ENCODE measurements at places on chromosomes 11 and 22.

DNA sequence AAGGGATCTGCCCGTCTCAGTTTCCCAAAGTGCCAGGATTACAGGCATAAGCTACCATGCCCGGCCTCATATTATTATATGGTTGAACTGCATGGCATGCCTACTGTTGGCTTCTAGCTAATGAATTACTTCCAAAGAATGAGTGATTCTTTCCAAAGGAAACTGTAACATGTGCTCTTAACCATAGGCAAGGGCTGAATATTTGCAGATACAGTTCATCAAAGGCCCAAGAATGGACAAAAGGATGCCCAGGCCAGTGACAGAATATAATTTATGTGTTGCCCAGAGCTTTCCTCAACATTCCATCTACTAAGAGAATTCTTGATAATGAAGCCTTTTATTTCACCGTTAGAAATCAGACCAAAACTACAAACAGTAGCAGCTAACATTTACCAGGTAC, 27.0 kb upstream of the CCDC89 start:
- no peak for DNase-seq

DNA sequence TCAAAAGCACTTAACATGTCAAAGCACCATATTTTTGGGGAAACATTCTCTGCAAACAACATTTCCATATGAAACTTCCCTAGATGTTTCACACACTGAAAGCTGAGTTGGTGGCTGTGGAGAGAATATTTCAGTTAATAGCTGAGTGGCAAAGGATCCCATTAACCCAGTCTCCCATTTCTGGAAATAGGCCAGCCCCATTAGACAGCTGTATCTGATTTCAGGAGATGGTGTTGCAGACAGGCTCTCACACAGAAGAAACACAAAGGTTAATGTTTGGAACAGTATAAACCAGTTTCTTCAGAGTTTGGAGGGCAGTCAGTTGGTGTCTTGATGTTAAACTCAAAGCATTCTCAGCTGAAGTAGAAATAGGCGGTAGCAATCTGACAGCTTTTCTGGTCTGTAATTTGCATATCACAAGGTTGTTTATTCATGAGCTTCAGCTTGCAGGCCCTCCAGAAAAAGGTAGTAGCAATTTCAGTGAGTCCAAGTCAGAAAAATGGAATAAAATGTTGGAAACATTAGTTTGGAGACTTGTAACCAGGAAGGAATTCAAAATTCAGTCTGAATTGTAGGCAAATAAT, 15.5 kb upstream of the ZBTB44 start:
- no peak for DNase-seq

DNA sequence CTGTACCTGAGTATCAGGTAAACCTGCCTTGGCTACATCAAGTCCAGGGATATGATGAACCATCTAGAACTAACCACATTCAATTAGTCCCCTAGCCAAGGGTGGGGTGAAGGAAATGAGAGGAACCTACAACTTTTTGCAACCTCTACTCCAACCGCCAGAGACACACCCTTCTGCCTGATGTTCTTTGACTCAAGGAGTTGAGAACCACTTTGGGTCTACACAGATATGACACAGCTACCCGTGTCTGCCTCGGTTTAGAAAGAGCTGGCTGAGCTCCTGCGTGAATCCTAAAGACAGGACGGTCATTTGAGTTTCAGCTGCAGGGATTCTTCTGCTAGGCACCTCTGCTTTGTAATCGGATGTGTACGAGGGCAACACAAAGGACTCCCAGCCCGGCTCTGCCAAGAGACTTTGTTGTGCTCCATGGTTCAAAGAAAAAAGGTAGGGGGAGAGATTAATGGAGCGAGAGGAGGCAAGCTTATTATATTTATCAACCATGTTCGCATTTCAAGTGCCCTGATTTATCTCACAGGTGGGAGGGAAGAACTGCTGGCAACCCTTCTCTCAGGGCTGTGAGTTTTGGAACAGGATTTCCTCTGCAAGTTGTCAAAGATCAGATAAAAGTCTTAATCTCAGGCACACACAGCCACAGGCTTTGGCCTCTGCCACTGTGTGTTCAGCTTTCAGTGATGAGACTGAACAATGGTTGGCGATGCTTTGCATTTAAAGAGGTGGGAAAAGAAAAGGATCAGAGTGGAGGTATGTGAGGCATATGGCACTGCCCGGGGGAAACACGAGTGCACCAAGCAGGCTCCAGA, 35.1 kb downstream of the FLI1 start:
- DNase-seq: peak; percentile 50

GRCh38 chr11:129658526-129658867, 157.2 kb upstream of the TMEM45B start:
- no peak for DNase-seq

GRCh38 chr22:45242778-45243191, 2.1 kb upstream of the KIAA0930 start:
- DNase-seq: no peak

- DNase-seq: no peak
These were observed 19.2 kb downstream of the PPM1F start for GRCh38 chr22:21933413-21933812.

DNA sequence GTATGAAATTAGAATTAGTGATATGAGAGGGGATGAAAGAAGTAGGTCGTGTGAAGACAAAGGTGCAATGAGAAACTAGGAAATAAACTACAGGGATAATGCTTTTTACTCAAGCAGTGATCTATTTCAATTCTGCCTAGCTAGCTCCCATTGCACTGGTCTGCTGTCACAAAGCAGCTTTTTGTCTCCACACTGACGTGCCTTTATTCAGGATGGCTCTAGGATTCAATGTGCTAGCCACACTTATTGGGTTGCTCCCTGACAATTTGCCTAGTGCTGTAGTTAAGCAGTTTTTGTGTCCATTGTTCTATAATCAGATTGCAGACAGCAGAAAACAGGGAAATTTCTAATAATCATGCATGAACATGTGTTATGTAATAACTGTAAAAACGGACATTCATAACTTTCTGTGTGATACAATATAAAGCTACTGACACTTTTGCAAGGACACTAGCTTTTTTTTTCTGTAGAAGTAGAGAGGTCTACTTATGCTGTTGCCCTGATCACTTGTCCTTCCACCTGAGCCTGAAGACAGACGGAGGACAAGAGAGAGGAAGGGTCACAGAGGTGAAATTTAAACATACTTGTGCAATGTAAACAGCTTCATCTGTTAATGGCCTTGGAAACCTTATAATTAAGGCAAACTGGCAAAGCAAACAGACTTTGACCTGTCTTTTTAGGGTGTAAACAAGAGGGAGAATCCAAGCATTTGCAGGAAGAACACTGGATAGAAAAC, 269.6 kb downstream of the LRRC4C start:
- no peak for DNase-seq

DNA sequence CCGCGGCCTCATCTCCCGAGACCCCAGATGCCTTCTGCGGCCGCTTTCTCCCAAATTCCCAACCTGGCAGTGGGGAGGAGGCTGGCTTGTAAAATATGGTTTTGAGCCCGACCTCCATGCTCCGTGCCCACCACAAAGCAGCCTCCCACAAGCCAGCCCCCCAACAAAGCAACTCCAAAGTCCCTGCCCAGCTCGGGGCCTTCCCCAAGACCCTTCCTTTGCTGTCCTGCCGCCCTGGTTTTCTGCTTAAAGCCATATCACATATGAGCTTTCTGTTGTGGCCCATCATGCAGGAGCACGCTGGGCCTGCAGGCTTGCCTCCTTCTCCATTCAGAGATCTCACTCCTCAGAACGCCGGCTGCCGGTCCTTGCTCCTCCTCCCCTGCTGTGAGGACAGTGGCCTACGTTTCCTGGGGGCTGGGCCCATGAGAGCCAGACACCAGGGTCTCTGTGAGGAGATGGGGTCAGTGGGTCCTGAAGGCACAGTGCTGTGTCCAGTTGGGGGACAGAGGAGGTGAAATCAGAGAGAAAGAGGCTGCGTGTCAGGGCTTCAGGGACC, 680.0 kb downstream of the BRD1 start:
- DNase-seq: no peak

GRCh38 chr22:17772249-17772957, 1.9 kb downstream of the BID start:
- DNase-seq: no peak

GRCh38 chr11:3949125-3949524, 93.7 kb downstream of the STIM1 start:
- peak; percentile 48 for DNase-seq

- DNase-seq: no peak
These were observed 808.6 kb upstream of the RAG2 start for GRCh38 chr11:37406651-37407050.

GRCh38 chr11:64040684-64041322, 5.1 kb downstream of the FLRT1 start:
- no peak for DNase-seq

GRCh38 chr11:112249871-112250610, 10.6 kb downstream of the PLET1 start:
- no peak for DNase-seq

- no peak for DNase-seq
These were observed 882 bp downstream of the ANO1 start for GRCh38 chr11:70078781-70079616.

DNA sequence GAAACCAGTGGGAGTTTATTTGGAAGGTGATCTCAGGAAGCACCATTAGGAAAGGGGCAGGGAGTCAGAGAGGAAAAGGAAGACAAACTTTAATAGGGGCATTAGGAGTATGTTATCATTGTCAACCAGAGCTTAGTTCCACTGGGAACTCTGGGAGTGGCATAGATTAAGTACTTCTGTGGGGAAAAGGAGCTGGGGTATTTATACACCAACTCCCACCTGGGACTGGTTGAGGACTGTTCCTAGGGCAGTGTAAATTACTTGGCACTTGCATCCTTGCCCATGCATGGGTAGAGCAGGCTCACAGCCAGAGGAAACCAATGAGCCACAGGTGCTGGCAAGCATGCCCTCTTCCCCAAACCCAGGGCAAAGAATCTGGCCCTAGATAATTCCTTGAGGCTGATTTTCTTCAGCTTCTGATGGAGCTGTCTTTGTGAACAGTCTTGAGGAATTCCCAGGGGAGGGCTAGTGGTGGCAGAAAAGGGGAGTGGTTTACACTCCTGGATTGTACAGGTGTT, 541.2 kb downstream of the MIAT start:
- no peak for DNase-seq

- no peak for DNase-seq
These were observed 35.9 kb upstream of the ZBED5 start for GRCh38 chr11:10893714-10894151.

GRCh38 chr22:46953968-46954765, 191.7 kb downstream of the TBC1D22A start:
- DNase-seq: no peak

DNA sequence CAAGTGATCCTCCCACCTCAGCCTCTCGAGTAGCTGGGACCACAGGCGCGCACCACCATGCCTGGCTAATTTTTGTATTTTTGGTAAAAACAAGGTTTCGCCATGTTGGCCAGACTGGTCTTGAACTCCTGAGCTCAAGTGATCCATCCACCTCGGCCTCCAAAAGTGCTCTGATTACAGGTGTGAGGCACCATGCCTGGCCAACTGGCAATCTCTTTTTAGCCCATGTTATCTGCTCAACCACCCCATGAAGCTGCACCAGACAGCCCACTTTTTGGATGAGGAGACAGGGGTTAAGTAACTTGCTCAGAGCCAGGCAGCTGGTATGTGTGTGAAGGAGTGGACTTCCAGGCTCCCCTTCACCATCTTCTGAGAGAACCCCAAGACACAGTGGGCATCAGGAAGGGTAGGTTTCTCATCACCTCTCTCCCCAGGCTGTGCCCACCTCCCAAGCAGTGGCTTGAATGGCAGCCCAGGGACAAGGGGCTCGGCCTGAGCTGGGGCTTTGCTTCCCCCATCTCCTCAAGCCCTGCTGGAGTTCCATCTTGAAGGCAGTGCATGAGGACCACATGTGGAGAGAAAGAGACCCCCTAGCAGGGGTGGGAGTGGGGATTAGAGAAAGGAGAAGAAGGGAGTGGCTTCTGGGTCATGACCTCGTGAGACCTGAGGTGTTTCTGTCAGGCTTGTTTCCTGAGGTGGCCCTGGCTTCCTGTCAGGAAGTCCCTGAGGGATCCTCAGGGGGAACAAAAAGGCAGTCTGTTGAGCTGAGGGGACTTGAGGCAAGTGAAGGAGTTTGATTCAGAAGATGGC, 87.5 kb upstream of the PARVA start:
- DNase-seq: no peak

DNA sequence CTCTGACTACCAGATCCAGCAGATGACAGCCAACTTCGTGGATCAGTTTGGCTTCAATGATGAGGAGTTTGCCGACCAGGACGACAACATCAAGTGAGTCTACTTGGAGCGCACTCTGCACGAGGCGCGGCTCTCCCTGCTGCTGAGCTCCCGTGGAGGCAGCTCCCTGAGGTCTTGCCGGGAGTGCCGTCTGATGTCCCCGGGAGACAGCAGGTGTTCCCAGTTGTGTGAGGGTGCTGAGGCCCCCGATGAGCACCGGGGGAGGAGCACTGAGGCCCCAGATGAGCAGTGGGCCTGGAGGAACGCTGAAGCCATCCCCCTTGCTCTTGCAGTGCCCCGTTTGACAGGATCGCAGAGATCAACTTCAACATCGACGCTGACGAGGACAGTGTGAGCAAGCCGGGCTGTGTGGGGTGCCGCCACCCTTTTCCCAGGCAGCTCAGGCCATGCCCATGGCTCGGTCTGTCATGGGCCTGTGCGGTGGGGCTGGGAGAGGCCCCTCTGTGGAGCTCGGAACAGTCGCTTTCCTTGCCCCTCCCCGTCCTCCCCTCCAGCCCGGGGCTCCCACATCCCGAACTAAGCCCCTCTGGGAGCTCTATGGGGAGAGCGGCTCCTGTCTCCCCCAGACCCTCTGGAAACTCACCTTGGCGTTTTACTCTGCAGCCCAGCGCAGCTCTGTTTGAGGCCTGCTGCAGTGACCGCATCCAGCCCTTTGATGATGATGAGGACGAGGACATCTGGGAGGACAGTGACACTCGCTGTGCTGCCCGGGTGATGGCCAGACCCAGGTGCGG, 37.1 kb downstream of the SBF1 start:
- DNase-seq: no peak
